ENCODE measurements at places on chromosomes 12 and 14.

GRCh38 chr14:60233251-60233650 is 15.8 kb upstream of the PPM1A start:
- no peak for ATAC-seq

DNA sequence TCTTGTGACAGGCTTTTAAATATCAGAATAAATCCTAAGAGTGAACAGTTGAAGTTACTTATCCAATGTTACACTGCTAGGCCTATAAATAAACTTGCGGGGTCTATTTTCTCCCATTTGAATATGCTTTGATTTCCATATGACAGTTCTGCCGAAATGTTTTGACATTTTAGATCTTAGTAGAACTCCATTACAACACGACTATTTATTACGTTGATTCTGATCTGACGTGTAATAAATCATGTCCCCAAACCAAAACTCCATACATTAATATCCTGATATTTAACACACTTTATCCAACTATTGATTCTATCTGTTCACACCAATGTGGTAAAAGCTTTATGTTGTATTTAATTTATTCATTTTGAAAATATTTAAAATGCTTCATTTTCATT is 16.1 kb upstream of the NEMF start:
- no peak for ATAC-seq

GRCh38 chr14:69643430-69644200 is 32.2 kb downstream of the SUSD6 start:
- ATAC-seq: peak; percentile 95

DNA sequence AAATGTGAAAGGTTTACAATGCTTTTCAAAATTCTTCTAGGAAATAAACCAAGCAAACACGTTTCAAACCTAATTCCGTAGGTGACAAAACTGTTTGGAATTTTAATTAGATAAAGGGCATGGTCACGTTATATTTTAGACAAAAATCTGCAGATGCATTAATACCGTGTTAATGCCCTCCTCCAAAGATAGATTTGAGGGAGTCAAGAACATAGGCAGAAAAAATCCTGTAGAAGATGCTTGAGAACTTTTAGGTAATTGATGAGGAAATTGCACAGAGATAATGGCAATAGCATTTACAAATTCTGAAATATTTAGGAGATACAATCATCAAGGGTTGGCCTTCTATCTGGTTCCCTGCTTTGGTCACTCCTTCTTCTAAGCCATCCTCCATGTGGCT is 212.6 kb downstream of the TMTC3 start:
- ATAC-seq: no peak

- no peak for ATAC-seq
Measured at GRCh38 chr14:87084908-87085307, 908.1 kb downstream of the GALC start.

DNA sequence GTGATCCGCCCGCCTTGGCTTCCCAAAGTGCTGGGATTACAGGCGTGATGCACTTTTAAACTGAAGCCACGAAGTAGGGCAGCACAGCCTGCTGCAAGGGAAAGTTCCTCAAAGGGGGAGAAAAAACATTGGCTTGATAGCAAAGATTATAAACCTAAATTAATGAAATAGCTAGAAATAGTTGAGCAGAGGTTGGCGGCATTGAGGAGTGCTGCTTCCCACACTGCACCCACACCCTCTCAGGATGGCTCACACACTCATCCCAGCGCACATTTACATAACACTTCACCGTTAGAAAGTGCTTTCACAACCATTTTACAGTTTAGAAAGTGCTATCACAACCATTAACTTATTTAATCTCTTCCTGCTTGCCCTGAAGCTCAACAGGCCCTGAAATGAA is 44.4 kb upstream of the TCL1A start:
- ATAC-seq: no peak

Data from activated CD4-positive, CD25-positive, alpha-beta regulatory T cell treated with anti-CD3 and anti-CD28 coated beads, Interleukin-2, amount 50 U/mL, for 24 hours (primary cell).